ENCODE measurements at places on chromosomes 2 and 18.
A peak's percentile ranks its signal among the peaks of the same experiment; 100 is the strongest.

DNA sequence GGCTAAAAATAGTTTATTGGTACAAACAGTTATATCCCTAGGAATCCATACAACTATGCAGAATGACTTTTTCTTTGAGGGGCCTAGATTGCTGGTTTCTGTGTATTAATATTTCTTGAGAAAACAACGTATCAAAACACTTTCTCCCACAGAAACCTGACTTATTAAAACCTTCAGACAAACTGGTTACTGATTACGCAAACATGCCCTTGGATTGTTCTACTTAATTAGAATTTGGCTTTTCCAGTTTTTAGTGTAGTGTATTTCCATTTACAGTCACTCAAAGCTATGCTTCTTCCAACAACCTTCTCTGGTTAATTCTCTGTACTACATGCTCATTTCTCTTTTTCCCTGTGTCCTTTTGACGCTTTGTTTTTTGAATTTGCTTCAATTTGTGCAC is 20.0 kb downstream of the VAPA start:
- no peak for DNase-seq

DNA sequence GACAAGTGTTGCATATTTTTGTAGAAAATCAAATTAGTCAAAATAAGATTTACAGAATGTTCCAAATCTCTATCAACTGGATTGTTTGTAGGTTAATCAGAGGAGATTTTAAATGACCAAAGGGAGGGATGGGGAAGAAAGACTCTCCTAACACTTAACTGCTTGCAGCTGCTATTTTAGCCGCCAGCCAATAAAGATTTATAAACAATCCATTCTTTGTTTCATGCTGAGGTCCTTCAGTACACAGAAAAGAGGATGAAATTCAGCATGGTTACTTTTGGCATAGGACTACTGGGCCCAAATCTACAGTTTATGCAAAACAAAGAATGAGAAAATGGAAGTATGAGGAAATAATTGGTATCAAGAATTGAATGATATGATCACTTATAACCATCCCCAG is 86.4 kb upstream of the FN1 start:
- DNase-seq: no peak

- DNase-seq: no peak
These were observed 32.2 kb upstream of the ELOA2 start for GRCh38 chr18:47067648-47068047.

DNA sequence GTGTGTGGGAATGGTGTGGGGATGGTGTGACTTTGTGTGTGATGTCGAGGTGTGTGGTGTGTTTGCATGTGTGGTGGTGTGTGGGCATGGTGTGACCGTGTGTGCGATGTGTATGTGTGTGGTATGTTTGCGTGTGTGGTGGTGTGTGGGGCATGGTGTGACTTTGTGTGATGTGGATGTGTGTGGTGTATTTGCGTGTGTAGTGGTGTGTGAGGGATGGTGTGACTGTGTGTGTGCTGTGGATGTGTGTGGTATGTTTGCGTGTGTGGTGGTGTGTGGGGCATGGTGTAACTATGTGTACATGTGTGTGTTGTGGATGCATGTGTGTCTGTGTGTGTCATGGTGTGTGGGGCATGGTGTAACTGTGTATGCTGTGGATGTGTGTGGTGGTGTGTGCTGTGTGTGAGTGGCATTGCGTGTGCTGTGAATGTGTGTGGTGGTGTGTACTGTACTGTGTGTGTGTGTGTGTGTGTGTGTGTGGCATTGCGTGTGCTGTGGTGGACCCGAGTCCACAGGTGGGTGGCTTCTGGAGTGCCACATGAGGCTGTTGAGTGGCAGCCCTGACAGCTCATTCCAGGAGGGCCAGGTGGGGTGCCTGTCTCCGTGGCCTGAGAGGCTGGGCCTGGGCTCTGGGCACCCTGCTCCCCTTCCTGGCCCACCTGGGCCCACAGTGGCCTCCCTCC is 14.7 kb downstream of the ODC1 start:
- DNase-seq: no peak

- DNase-seq: peak; percentile 91
These were observed 14.1 kb downstream of the CTDP1 start for GRCh38 chr18:79693561-79694205.

- no peak for DNase-seq
These were observed 8.4 kb upstream of the PER2 start for GRCh38 chr2:238296638-238297457.

DNA sequence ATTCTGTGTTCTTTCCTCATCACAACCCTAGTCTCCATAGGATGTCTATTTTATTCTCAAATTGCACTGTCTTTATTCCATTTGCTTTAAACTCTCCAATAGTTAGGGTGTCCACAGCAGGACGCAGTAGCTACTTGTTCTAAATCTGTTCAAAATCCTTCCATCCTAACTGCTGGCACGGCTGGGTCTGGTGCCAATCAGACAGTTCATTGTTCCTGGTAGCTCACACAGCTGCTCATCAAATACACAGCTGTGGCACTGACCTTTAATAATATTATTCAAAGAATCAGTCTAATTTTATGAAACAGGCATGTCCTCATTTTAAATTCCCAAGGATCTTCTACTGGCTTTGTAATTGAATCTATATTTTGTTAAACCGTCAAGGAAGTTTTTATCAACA is 59.7 kb upstream of the TMEFF2 start:
- DNase-seq: no peak

GRCh38 chr2:45585267-45585861 is 25.7 kb downstream of the SRBD1 start:
- no peak for DNase-seq

DNA sequence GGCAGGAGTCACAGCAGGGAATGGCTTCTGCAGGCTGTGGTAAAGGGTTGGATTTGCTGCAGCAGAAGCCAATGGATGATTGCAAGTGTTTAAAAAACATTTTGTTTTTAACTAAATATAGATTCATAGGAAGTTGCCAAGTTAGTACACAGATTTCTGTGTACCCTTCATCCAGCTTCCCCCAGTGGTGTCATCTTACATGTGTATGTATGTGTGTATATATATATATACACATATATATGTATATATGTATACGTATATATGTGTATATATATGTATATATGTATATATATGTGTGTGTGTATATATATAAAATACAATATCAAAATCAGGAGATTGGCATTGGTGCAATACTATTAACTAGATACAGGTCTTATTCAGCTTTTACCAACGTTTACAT is 19.2 kb upstream of the FAM124B start:
- no peak for DNase-seq

DNA sequence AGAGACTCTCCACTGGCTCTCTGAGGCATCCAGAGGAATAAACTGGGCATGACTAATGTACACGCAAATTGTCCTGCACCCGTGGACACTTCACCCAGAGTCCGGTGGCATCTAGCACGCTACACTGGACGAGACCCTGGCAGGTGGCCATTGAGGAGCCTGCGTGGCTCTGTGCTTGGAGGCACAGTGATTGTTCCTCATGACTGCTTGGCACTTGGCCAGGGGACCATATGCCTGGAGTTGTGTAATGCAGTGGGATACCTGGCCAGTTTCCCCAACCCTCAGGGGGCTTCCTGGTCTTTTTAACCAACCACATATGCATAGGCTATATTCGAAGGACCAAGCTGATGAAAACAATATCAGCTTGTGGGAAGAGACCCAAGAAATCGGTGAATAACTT is 66.6 kb downstream of the MTCL1 start:
- DNase-seq: no peak

GRCh38 chr2:207960090-207960489 is 65.2 kb downstream of the PLEKHM3 start:
- no peak for DNase-seq

- no peak for DNase-seq
These were observed 37.5 kb downstream of the TMEM37 start for GRCh38 chr2:119469131-119469530.

DNA sequence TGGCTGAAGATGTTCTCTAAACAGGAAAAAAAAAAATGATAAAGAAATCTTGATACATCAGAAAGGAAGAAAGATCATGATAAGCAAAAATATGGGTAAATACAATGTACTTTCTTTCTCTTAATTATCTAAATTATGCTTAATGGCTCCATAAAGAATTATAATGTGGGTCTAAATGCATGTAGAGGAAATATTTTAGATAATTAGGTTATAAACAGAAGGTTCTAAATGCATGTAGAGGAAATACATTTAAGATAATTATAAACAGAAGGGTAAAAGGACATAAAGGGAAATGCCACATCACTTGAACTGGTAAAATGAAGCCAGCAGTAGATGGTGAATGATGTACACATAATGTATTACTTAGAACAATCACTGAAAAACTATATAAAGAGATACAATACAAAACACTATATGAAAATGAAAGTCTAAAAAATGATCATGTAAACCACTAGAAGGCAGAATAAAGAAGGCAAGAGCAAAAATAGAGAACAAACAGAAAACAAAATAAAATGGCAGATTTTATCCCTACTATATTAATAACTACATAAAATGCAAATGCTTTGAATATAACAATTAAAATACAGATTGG is 308.4 kb upstream of the CDH2 start:
- DNase-seq: no peak

- no peak for DNase-seq
These were observed 14.9 kb downstream of the IDH1 start for GRCh38 chr2:208239770-208240493.

- DNase-seq: no peak
These were observed 143.6 kb upstream of the TCF4 start for GRCh38 chr18:55731594-55732042.

GRCh38 chr2:138829326-138829919 is 49.2 kb upstream of the NXPH2 start:
- peak; percentile 40 for DNase-seq

DNA sequence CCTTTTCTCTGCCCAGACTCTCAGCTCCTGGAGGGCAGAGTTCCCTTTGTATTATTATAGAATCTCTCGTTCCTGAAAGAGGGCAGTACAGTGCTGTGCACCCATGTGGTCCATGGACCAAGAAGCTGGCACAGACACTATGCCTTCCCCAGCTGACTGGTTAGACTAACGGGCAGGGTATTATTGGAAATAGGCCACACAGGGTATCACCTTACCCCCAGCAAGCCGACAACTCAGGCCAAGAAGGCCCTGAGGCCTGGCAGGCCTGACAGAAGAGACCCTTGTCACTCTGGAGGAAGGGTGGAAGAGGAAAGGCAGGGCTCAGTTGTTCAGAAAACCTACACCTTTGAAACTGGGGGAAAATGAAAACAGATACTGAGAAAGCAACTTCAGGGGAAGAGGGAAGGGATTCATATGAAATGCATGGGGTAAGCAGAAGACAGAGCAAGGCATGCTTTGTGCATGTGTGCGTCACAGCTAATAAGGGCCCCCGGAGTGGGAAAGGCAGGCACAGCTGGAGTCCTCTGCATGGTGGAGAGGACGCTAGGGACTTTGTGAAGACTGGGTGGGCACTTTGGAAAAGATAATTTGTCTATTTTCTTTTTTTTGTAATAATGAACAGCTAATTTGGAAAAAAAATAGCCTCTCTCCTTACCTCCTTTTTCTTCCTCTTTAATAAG is 476.8 kb upstream of the CELF4 start:
- no peak for DNase-seq

GRCh38 chr2:214881647-214882202 is 72.2 kb upstream of the BARD1 start:
- DNase-seq: no peak

- DNase-seq: no peak
These were observed 16.6 kb upstream of the HK2 start for GRCh38 chr2:74817304-74817675.

GRCh38 chr2:204495381-204495780 is 49.9 kb upstream of the PARD3B start:
- no peak for DNase-seq

DNA sequence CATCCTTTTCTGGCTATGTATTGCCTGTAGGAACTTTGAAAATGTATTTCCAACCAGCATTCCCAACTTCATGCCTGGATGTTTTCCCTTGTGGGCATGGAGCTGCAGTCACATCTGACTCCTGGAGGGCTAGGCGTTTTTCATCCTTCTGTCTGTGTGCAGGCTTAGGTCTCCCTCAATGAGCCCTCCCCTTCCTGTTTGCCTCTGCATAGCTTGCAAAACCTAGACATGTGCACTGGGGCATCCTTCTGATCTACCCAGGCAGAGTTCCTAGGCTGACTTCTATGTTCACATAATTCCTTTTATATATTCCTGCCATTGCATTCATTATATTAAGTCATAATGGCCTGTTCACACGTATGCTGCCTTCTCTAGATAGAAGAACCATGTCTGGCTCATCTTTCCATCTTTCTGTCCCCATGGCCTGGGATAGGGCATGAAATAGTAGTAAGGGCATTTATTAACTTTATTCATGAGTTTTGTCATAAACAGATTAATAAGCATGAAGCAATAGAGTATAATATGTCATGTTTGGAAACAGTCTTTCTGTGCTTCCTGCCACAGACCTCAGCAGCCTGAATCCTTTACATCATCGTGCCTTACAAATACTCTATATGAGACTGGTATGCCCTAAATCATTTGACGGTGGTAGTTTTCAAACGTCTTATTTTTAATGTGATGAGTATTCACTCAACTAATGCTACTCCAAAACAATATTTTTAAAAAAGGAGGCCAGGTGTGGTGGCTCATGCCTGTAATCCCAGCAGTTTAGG is 195.6 kb downstream of the TGIF1 start:
- no peak for DNase-seq

DNA sequence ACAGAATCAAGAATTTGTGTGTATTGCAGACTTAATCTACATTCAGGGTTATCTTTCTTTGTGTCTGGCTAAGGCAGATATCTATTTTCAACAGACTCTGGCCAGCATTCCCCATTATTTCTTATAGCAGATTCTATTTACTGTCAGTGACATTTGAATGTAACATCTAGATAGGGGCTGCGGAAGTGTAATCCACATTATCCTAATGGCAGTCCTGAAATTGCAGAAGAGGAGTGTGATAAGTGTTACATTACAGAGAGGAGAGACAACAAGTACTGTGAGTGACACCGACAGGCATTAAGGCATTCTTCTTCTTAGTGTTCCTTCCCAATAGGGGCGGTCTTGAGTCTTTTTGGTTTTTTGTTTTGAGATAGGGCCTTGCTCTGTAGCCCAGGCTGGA is 598.2 kb upstream of the NXPH2 start:
- DNase-seq: no peak

DNA sequence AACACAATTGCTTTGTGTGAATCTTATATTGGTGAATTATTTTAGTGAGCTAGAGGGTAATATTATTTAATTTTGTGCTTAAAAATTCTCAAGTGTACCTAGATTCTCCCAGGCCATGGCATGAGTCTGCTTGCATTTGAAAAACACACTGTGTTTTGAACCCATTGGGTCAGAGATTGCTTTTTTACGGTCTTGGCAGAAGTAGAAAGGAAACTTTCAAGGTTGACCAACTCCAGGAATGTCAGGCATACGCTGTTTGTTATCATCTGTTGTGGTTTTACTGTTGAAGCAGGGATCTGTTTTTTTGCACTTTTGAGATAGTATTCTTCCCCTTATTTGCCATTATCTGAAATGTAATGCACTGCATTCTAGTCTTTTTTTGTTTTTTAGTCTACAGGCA is 377.4 kb downstream of the RPRM start:
- DNase-seq: no peak

GRCh38 chr2:83342860-83343329 is 1116.2 kb downstream of the SUCLG1 start:
- no peak for DNase-seq
